ENCODE measurements at places on chromosomes 6 and 20. TPM values are rescaled to one million over a fixed set of nuclear protein-coding genes. Genes with fewer than 3 reads are reported as not detected.

- ATAC-seq, result no peak
Measured at GRCh38 chr6:95543798-95544197, 33.5 kb upstream of the MANEA start.

- no peak for ATAC-seq
Measured at GRCh38 chr6:124463271-124463670, 499.0 kb upstream of the RNF217 start.

- no peak for ATAC-seq
Measured at GRCh38 chr6:161271343-161272030, 2.4 kb downstream of the AGPAT4 start.

GRCh38 chr6:16494793-16495192 is 256.4 kb downstream of the GMPR start:
- peak; percentile 93 for ATAC-seq

ETV7 gene
- not detected for total RNA-seq
